Activated naive CD8-positive, alpha-beta T cell treated with anti-CD3 and anti-CD28 coated beads, Interleukin-2, amount 10 ng/mL, durations not matched to agents 7 days and 5 days (primary cell): ENCODE measurements at places on chromosomes 5 and 9. TPM values are rescaled to one million over a fixed set of nuclear protein-coding genes. Genes with fewer than 3 reads are reported as not detected.

Gene TRIM7
- 2.5 TPM for total RNA-seq

Gene DBH
- total RNA-seq, result not detected

DNA sequence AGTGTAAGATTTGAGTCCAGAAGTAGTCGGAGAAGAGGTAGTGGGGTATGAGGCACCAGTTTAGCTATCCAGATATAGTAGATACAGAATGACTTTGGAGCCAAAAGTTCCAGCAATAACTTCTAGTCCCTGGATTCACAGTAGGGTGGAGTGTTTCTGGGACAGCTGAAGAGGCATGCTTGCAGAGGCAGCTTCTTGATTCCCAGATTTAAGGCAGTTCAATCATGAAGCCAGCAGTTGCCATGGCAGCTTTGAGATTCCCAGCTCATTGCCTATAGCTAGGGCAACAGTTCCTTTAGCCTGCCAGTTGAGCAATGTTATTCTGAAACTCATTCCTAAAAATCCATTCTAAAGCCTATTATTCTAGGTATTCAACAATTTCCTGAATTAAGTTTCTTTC, 79.2 kb downstream of the LIX1 start:
- no peak for DNase-seq

DNA sequence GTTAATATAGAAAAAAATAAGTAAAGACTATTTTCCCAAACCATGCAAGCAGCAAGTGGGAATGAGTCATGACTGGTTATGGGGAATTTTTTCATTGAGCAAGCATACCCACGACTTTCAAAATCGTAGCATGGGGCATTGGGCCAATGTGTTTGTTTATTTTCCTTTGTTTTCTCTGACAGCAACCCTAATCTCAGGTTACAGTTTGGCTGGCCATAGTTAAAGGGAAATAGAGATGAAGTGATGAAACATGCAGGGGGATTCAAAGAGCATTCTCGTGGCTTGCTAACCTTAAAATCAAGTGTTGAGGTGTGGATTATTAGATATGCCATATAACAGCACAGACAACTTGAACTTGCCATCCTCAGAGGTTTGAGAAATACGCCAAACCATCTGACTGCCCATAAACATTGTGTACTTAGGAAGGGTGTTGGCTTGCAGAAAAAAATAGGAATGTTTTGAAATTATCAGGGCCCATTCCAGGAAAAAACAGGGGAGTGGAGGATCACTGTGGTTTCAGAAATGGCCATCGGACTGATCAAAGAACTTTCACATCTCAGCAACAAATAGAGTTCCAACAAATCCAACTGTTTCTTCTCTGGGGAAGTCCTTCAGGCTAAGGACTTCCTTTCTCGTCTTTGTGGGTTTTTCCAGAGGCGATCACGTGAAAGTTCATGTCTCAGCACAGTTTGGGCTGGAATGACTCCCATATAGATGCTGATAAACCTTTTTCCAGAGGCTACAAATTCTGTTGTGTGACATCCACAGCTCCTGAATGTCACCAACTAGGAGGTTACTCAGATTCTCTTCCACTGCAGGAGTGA, 259.1 kb downstream of the SYK start:
- no peak for DNase-seq

GRCh38 chr5:59666440-59667068, 227.0 kb downstream of the PDE4D start:
- DNase-seq, result no peak

DNA sequence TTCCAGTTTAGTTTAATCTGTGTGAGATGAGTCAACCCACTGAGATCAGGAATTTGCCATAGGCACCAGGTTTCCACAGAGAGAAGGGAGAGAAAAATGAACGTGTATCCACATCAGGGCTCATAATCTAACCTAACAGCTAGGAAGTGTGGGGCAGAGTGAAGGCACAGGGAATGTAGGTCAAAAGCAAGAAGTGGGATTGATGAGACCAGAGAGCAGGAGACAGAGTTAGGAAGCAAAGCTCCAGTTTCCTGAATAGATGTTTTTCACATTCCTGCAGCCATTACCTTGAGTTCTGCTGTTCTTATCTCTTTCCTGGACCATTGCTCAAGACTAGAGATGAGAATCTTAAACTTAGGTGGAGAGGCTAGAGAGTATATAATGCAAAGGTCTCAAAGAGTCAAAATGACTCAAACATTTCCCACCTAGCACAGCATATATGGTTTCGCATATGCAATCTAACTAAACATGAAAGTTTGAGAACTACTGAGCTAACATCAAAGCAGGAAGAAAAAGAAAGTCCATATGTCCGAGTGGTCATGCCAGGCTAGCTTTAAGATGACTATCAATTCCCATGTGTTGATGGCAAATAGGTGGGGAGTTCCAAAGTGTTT, 41.1 kb upstream of the GNAQ start:
- DNase-seq, result no peak

- no peak for DNase-seq
Observed at GRCh38 chr5:37724395-37725125, 115.3 kb downstream of the GDNF start.

- no peak for DNase-seq
Observed at GRCh38 chr5:135671052-135671705, 92.4 kb upstream of the CXCL14 start.

GRCh38 chr5:157020511-157021222, 38.2 kb downstream of the HAVCR1 start:
- DNase-seq, result no peak

DNA sequence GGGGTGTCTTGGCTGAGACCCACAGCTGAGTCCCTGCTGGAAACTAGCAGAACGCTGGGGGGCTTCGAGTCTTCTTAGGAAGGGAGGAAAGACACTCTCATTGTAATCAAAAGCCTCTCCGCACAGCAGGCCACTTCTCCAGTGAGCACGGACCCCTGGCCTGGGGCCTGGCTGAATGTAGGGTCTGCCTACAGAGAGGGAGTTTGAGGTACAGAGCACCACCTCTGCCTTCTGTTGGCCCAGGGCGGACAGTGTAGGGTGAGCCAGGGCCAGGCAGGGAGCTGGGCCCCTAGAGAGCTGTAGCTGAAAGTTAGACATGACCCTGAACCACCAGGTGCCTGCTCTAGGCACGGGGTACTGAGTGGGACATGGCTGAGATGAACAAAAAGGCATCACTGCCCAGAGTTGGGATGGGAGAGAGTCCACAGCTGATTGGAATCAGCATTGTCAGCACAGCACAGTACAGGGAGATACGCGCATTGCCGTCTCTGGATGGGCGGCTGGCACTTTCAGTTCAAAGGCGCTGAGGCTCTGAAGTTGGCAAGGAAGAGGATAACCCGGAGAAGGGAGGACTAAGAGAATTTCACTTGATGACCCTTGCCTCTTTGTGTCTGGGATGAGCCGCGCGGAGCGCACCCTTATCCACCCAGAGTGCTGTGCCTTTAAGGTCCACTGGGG, 363 bp upstream of the SLC25A48 start:
- DNase-seq, result no peak

DNA sequence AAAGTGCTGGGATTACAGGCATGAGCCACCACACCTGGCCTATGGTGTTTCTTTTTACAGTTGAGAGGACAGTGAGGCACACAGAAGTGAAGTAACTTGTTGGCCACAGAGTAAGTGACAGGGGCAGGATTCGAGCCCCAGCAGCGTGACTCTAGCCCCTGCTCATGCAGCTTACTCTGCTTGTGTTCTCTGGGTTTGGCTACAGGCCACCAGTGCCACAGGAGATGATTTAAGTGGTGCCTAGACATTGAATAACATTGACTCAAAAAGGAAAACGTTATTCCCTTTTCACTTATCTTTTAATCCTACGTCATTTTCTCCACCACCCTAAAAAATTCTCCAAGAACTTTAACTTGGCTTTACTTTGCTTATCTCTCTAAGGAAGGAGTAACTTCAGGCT, 61.4 kb downstream of the SNX24 start:
- no peak for DNase-seq
